ENCODE measurements at places on chromosomes 4 and X.

GRCh38 chr4:2672700-2673099 lies 83.4 kb downstream of the TNIP2 start:
- DNase-seq: no peak

- DNase-seq: no peak
Observed at GRCh38 chr4:114694770-114695169, 96.2 kb downstream of the UGT8 start.

GRCh38 chrX:25034889-25035288 lies 19.1 kb upstream of the ARX start:
- no peak for DNase-seq

DNA sequence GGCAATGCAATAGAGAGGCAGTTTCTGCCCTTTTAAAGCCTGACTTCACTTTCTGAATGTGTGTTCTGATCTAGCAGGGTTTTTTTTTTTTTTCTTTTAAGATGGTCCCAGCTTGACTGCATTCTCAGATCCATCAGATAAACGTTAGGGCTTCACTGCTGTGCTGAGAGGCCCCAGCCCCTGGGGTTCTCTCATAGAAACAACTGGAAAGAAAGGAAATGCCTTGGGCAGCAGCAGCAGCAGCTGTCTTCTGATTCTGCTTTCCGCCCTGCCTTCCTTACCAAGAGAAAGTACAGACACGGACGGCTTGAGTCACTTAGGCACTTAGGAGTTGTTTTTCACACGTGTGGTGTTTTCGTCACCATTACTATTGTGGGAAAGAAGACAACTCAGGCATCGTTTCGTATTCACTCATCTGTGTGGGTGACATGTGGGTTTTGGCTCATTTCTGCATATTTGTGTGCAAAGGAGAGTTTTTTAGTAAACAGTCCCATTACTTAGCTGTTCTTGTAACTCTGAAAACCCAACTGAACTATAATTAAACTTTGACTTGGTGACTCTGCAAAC lies 172.0 kb downstream of the PTTG2 start:
- DNase-seq: no peak

DNA sequence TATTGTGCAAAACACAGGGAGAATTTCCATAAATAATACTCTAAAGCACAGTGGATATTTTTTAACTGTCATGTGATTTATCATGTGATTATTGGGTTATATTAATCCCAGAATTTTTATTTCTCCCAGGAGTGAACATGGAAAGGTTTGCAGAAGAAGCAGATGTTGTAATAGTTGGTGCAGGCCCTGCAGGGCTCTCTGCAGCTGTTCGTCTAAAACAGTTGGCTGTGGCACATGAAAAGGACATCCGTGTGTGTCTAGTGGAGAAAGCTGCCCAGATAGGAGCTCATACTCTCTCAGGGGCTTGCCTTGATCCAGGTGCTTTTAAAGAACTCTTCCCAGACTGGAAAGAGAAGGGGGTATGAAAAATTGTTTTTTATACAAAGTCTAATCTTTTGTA lies 10.0 kb downstream of the ETFDH start:
- no peak for DNase-seq

GRCh38 chr4:105551965-105552746 lies at the start of gene ARHGEF38:
TSS of gene ARHGEF38 (plus strand) at chr4:105552620. CDS start at chr4:105552766, 146 bp downstream.
- peak; percentile 79 for DNase-seq

GRCh38 chrX:131633285-131633917 lies 89.5 kb downstream of the OR13H1 start:
- peak; percentile 29 for DNase-seq

DNA sequence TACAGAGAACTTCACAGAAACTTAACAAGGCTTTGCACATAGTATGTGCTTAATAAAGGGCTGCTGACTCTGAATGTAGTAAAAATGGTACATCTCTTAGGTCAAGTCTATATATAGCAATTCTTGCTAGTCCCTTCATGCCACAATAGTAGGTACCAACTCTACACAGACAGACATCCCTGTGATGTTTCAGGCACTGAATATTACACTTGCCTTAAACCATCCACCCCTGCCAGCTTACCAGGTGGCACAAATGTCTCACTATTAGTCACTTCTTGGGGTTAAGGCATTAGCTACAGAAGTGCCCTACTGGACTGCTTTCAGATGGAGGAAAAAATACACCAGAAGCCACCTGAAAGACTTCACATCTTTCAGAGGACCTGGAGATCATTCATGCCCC lies 86.3 kb upstream of the CITED1 start:
- DNase-seq: no peak

DNA sequence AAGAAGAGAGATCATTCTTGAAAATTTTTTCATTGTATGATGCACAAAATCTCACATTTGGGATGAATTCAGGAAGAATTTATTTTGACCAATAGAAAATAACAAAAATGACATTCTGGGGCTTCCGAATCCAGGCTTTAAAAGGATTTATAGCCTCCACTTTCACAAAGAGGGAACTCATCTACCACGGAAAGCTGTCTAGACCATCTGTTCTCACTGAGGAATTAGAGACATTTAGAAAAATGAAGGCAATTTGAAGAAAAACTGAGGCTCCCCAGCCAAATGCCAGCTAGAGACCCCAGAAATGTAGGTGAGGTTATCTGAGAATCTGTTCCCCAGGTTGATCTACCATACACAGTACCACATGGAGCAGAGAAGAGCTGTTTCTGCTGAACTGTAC lies 464.3 kb downstream of the TMA16 start:
- no peak for DNase-seq

- DNase-seq: no peak
Observed at GRCh38 chr4:84804136-84804535, 162.4 kb downstream of the WDFY3 start.

GRCh38 chr4:167234316-167234881 lies at the start of gene SPOCK3:
TSS of gene SPOCK3 (minus strand) at chr4:167234494.
- peak; percentile 52 for DNase-seq
